ENCODE measurements at places on chromosomes 7 and 10.

GRCh38 chr7:90455163-90456030, 14.0 kb upstream of the PTTG1IP2 start:
- no peak for DNase-seq

DNA sequence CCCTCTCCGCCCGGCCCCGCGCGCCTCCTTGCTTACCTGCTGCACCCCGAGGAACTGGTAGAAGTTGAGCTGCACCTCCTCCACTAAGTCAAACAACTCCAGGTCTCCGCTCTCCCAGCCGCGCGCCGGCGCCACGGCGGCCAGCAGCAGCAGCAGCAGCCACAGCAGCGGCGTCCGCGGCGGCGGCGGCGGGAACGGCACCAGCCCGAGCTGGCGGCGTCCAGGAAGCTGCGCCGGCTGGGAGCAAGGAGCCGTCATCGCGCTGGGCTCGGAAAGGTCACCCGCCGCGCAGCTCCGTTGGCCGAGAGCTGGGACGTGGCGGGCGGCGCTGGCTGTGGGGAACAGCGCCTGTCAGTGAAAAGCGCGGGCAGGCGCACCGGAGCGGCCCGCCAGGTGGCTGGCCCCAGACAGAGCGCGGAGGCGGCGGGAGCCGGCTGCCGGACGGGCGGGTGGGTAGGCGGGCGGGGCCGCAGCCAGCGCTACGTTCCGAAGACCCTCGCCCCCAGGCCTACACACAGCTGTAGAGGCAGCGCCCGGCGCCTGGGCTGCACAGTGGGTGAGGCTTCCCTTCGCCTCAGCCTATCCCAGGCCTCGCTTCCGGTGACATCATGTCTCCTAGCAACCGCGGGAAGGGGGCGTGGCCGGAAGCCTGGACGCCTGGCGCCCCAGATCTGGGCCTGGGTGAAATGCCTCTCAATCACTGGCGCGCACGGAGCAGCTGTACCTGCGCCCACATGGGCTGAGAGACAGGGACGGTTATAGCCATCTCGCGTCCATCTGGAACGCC, at the start of gene DNAJC1:
DNAJC1 (minus strand) TSS at position 554 of the 787 bp plus-strand sequence; CDS start at position 258, 296 bp downstream.
- DNase-seq, result peak; percentile 96

- DNase-seq, result no peak
These were observed 12.7 kb upstream of the DOCK1 start for GRCh38 chr10:126892226-126893175.

GRCh38 chr10:102675666-102676533, 31.6 kb downstream of the TRIM8 start:
- peak; percentile 64 for DNase-seq

DNA sequence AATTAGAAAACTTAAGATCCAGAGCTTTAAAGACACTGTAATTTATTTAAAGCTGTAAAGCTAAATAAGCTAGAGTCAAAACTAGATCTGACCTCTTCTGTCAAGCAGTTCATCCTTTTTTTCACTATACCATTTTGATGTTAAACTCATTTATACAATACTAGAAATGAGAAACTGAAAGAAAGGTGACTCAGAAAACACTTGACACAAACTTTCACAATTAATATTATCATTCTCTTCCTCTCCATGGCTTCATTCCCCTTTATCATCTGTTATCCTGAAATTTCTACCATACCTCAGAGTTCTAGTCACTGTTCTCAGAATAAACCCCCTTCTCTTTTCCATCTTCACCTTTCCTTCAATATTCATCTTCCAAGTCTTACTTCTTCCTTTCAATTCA, 1.3 kb downstream of the FIGNL1 start:
- DNase-seq, result no peak

DNA sequence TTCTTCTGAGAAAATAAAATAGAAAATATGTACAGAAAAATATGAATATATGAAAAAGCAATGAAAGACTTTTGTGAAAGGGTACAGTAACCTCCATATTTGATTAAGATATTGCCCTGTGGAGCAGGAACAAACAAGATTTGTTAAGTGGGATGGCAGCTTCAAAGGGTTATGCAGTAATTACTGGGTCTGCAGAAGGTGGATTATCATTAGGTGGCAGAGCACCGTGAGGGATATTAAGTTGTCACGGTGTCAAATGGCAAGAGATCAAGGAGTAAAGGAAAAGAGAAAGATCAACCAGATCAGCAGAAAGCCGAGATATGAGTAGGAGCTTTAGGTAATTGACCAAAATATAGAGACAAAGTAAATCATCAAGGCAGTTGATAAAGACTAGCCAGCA, 44.1 kb downstream of the DGKB start:
- DNase-seq, result no peak

DNA sequence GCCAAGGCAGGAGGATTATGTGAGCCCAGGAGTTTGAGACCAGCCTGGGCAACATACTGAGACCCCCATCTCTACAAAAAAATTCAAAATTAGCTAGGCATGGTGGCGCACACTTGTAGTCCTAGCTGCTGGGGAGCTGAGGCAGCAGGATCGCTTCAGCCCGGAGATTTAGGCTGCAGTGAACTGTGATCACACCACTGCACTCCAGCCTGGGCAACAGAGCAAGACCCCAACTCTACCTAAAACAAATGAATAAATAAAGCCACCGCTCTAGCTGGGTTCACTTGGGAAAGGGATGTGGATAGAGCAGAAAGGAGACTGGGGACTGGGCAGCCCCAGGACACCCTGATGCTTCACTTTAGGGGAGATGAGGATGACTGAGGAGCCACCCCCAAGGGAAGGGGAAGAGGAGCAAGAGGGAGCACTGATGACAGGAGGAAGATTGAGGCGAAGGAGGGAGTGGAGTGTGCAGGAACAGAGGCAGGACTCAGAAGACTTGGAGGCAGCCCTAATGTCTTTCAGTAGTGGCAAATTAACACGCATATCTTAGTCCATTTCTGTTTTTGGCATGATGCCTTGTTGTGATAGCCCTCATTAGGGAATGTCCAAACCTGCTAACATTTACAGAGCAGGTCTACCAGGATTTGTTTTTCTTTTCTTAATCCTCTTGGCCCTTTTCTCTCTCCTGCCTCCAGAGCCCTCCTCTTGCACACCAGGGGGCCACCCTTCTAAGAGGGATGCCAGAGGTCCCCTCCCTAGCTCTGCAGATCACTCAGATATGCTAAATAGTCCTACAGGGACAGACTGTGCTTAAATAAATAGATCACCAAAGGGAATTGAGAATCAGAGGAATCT, 88.3 kb downstream of the C10orf105 start:
- DNase-seq, result no peak

DNA sequence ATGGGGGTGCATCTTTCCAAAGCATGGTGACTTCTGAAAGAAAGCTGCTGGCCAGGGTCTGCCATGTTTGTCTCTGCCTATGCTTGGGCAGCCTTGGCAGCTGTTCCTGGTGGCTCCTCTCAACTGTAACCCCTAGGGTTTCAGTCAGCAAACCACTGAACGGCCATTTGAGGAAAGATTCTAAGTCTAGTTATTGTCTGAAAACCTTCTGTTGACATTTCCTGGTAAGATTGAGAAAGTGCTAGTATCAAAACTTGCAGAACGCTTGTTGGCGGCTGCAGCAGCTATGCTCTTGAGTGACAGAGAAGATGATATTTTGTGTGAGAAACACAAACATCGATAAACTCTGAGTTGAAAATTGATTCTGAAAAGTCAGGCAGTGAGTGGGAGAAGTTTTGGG, 523.1 kb downstream of the LRMDA start:
- no peak for DNase-seq

DNA sequence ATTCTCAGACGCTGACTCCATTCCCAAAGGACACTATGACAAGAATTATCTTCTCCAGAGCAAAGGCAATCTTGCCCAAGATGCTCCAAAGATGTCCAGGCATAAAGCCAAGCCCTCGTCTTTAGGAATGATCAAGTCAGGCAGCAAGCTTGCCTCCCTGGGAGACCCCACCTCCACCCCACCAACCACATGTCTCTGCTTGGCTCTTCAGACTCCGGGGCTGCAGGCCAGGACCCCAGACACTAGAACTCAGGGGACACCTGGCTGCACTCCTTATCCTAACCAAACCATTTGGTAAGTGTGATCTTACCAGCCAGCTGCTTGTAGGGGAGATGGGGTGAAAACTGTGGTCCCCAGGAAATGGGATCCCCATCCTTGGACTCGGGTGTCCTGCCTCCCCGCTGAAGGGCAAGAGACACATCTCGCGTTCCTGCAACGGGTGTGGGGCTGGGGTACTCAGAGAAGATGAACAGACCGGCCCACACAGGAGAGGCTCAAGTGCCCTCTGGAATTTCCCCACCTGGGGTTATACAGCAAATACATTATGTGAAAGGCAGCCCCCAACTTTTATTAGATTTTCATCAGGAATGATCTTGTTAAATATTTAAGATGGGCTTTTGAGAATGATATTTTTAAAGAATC, 55.7 kb downstream of the INSIG1 start:
- DNase-seq, result no peak

GRCh38 chr10:325282-325681, 190.0 kb downstream of the ZMYND11 start:
- DNase-seq, result no peak

- no peak for DNase-seq
These were observed 78.0 kb upstream of the ELMO1 start for GRCh38 chr7:37526623-37527022.

DNA sequence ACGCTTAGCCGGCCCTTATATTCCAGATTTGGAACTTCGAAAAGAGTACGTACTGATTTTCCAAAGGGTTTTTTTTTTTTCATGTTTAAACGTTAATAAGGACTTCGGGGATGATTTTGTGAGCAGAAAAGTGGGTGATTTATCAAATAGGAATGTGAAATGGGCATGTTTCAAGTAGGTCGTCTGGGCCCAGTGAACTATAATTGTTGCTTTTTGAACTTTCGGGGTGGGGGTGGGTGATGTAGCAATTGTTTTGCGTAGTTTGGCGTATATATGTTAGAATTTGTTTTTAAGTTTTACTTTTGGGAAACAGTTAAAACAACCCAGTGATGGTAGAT, 299 bp upstream of the PBLD start:
- no peak for DNase-seq

- no peak for DNase-seq
These were observed 36.9 kb downstream of the MLLT10 start for GRCh38 chr10:21570761-21571521.

DNA sequence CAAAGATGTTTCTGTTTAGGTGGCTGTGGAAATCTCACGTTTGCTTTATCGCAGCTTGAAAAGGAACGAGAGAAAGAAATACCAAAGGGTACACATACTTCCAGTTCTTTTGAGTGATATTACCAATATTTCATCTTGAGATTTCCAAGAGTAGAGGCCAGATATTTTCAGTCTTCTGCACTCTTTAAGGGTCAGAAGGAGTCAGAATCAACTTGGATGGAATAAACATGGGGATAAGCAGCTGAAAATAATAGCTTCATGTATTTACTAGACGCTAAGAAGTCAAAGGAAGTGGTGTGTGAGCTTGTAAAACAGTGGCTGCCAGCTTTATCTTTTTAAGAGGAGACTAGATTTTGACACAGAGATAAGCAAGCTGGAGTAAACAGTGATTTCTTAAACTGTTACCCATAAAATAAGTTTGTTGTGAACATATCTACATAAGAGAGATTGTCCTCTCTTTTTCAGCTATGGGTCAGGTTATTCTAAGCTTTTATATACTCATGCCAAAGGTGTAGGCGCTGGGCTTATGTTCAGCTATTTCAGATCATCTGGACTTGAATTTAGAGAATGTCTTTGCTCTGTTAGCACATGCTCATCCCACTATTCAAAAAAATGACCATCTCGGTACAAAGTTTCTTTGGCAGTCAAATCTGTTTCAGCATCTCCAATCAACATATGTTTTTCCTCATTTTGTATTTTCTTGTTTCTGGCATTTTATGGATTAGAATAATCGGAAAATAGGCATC, 170.8 kb upstream of the TCF7L2 start:
- DNase-seq, result no peak

- no peak for DNase-seq
These were observed 97.0 kb downstream of the BAMBI start for GRCh38 chr10:28774051-28774995.

DNA sequence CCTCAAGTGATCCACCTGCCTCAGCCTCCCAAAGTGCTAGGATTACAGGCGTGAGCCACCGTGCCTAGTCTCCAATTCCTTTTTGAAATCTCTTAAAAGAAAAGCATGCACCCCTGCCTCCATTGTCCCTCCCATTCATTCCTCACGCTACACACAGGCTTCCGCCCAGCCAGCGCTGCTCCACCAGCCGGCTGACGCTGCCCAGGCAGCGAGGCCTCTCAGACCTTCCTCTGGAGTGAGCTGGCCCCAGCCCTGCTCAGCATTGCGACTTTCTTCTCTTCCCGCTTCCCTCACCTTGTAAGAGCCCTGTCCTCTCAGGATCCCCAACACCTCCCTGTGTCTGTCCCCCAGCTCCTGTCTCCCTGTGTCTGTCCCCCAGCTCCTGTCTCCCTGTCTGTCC, 23.6 kb downstream of the RGS10 start:
- DNase-seq, result no peak

DNA sequence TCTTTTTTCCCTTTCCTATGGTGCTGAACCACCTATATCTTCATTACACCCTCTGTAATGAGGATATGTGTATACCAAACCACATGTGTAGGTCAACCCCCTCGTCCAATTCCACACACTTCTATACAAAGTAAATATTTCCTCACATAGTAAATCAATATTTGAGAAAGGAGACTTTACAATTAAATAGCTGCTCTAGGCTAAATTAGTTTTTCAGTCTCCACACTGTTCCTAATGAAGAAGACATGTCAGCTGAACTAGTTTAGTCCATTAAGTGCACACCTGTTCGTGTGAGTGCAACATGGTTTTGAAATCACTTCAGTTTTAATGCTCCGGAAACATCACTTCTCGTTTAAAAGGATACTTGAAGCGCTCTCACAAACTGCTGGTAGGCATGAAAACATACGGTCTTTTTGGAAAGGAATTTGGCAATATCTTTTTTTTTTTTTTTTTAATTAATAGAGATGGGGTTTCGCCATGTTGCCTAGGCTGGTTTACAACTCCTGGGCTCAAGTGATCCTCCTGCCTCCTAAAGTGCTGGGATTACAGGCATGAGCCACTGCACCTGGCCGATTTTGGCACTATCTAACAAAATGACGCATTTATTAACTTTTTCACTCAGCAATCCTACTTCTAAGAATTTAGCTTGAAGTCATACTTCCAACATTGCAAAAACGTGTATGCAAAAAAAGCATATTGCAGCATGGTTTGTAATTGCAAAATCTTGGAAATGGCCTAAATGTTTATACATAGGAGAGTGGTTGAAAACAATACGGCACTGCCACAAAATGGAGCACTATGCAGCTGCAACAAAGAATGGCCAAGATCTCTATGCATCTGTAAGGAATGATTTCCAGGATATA, 2.1 kb upstream of the XRCC2 start:
- DNase-seq, result no peak

GRCh38 chr7:1234881-1235500, 2.3 kb downstream of the UNCX start:
- no peak for DNase-seq

DNA sequence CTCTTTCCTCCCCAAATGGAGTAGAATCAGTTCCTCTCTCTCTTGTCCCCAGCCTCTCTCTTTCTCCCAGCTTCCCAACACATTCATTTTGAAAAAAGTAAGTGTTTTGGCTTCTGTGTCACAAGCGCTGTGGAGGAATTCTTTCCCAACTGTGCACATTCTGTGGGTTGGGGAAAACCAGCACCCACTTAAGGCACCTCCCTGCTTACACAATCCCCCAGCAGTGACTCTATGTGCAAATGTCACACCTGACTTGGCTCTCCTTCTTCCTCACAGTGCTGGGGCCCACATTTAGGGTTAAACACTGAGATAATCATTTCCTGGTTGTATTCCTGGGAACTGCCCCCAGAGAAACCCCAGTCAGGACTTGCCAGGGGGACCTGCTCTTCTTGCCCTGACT, 358.1 kb upstream of the ZNF32 start:
- DNase-seq, result no peak

Measured in CD4-positive, alpha-beta T cell treated with Interleukin-15 for 1 hour (primary cell).